Endodermal cell (in vitro differentiated cells): ENCODE measurements at places on chromosomes 11 and 22.

GRCh38 chr11:267491-267994 is 10.7 kb upstream of the NLRP6 start:
- peak; percentile 47 for DNase-seq

- DNase-seq: no peak
These were observed 411.8 kb downstream of the CTTN start for GRCh38 chr11:70810133-70810532.

DNA sequence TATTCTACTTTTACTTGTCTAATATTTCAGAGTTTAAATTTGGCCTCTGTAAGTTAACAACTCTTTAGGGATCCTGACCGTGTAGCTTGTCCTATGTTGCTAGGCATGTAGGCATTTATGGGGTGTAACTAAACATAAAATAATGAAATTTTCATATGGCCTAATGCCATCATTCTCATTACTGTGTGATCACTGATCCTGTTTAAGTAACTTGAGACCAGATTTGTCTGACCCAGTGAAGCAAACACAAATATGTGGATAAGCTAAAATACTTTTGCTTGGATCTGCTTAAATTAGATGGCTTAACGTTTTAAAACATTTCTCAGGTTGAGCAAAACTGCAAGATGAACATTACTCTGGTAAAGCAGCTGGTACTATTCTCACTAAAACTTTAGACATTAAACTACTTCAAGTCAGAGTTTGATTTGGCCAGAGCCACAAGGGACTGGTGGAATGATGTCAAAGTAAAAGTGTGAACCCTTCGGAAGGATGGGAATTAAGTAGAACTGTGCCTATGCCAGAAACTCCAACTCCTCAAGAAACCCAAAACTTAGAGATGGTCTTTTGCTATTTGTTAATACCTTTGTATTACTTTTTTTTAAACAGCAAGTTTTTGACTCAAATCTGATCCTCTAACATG is 12.5 kb downstream of the QSER1 start:
- DNase-seq: no peak

GRCh38 chr22:25351631-25352293 is 132.3 kb downstream of the CRYBB2 start:
- no peak for DNase-seq

DNA sequence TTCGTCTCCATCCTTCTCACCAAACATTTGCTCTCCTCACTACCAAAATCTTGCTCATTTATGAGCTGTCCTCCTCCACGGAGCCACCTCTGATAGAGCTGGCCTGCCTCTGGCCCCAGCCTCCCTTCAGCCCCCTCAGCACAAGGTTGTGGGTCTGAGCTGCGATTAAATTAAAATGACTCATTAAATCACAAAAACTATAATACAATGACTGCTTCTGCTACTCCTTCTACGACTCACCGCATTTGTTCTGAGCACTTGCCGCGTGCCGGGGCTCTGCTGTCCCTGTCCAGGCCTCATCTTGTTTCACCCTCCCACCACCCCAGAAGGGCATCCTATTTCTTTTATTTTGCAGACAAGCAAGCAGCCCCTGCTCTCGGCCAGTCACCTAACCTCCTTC is 49.2 kb upstream of the TIMP3 start:
- no peak for DNase-seq

- peak; percentile 79 for DNase-seq
These were observed 7.5 kb downstream of the ROBO3 start for GRCh38 chr11:124872741-124873140.

DNA sequence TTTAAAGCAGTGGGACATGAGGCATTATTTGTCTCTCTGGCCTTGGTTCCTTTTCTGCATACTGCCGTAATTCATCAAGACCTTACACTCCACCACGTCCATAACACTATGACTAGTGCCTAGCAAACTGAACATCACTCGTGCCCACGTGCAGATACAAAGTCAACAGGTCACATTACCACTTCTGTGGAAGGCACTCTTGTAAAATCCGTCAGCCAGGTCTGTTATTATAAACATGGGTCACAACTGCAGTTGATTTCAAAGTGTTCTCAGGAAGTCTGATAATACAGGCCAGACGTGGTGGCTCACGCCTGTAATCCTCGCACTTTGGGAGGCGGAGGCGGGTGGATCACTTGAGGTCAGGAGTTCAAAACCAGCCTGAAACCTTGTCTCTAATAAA is 14.1 kb downstream of the VSIG10L2 start:
- DNase-seq: no peak

- DNase-seq: no peak
These were observed 10.8 kb downstream of the ETS1 start for GRCh38 chr11:128576555-128576954.

GRCh38 chr11:114064216-114064615 is 4.7 kb downstream of the ZBTB16 start:
- no peak for DNase-seq

- no peak for DNase-seq
These were observed 59.8 kb upstream of the CD82 start for GRCh38 chr11:44505581-44506054.

DNA sequence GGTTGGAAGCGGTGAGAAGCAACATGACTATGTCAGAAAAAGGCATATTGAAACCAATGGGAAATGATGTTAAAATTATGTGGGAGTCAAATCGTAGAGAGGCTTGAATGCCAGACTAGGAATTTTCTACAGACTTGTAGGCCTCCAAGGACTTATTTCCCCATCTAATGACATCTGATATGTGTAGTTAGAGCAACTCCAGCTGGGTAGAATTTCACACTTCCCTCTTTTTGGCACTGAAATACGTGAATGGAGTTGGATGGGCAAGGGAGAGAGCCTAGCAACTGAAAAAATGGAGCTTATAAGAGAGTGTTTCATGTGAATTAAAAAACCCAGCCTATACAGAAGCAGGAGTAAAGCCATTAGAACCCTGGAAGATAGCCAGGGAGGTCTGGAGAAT is 304.2 kb downstream of the INSC start:
- DNase-seq: no peak

GRCh38 chr22:36136475-36136874 is 24.1 kb downstream of the APOL3 start:
- DNase-seq: no peak
